ENCODE measurements at places on chromosomes 6 and 20.
A peak's percentile ranks its signal among the peaks of the same experiment; 100 is the strongest.

GRCh38 chr20:49675368-49676151 is 38.1 kb downstream of the B4GALT5 start:
- no peak for DNase-seq

- no peak for DNase-seq
Measured at GRCh38 chr20:23925789-23926525, 46.4 kb upstream of the CST5 start.

- no peak for DNase-seq
Measured at GRCh38 chr6:49519660-49520059, 19.9 kb downstream of the GLYATL3 start.

DNA sequence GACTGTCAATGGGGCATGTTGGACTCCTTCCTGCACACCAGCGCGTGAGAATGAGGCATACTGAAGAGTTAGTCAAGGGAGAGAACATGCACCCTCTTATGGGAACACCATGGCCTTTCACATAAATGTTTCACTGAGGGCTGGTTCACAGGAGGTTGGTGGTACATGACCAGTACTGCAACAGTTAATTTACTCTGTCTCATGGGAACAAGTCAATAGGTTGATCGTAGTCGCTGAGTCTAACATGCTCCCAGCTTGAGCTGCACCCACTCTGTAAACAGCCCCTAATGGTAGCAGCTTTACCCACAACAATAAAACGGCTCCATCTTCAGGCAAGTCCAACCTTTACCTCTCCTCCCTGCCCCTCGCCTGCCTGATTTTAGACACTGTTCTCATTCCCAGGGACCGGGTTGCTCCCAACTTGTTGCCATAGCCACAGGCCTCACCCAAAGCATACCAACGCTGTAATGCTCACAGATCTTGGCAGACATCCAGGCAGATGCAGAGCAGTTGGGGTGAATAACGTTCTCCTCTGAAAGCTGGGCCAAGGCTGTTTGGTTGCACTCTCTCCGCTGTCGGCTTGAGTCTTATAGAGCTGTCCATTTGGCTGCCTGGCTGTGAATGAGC is 111.3 kb downstream of the LY86 start:
- DNase-seq: no peak

DNA sequence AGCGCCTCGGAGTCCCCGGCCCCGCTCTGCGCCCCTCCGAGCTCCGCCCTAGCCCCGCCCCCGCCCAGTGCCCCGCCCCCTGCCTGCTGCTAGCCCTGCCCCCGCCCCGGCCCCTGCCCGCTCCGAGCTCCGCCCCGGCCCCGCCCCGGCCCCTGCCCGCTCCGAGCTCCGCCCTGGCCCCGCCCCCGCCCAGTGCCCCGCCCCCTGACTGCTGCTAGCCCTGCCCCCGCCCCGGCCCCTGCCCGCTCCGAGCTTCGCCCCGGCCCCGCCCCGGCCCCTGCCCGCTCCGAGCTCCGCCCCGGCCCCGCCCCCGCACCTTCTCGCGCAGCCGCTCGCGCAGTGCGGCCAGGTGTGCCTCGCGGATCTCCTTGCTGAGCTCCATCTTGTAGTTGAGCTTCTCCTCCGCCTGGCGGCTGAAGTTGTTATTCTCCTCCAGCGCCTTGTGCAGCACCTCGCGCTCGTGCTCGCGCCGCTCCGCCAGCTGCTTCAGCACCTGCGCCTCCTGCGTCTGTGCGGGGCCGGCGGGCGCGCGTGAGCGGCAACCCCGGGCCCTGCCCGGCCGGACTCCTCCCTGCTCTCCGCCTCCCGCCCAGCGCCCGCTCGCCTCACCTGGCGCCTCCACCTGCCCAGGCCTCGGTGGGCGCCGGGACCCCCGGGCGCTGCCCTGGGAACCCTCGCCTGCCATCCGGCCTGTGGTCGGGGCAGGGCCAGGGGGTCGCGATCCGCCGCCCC is 11.3 kb downstream of the STMN3 start:
- DNase-seq: peak; percentile 96

- DNase-seq: no peak
Measured at GRCh38 chr6:45702849-45703739, 312.6 kb downstream of the CLIC5 start.

DNA sequence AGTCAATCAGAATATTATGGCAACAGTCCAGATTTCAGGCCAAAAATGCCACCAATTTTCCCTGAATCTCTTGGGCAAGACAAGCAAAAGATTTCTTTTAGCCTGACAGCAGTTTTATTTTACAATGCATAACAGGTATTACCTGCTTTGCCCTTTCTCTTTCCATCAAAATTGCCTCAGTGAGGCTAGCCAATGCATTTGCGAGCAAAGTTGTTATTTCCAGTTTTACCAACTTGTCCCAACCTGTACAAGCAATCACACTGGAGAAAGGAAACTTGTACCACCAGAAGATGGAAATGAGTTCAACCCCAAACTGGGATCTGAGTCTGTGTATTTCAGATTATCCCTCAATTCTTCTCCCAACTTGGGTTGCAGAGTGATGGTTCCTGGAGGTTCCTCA is 279.9 kb upstream of the CDYL start:
- DNase-seq: no peak

All from stimulated activated CD4-positive, alpha-beta T cell treated with anti-CD3 and anti-CD28 coated beads, Interleukin-4, amount 100 ng/mL, for 1 hour (primary cell).